ENCODE measurements at places on chromosomes 11 and 22.

GRCh38 chr11:43518408-43519160 lies 159.9 kb downstream of the TTC17 start:
- DNase-seq: no peak

DNA sequence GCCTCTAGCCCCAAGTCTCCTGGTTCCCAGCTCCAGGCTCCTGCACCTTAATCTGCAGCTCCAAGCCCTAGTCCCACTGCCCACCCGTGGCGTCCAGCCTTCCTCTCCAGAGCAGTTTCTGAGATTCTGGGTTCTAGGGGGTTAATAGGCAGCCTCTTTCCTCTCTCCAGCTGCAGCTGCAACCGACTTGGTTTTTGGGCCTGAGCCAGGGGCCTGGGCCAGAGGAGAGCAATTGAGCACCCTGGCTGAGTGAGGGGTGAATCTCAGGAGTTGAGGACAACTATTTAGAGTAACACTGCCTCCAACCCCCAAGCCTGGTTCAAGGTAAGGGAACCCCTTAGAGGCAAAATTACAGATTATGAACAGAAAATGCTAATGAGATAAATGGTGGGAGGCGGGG lies 9.0 kb upstream of the CHRM1 start:
- no peak for DNase-seq

DNA sequence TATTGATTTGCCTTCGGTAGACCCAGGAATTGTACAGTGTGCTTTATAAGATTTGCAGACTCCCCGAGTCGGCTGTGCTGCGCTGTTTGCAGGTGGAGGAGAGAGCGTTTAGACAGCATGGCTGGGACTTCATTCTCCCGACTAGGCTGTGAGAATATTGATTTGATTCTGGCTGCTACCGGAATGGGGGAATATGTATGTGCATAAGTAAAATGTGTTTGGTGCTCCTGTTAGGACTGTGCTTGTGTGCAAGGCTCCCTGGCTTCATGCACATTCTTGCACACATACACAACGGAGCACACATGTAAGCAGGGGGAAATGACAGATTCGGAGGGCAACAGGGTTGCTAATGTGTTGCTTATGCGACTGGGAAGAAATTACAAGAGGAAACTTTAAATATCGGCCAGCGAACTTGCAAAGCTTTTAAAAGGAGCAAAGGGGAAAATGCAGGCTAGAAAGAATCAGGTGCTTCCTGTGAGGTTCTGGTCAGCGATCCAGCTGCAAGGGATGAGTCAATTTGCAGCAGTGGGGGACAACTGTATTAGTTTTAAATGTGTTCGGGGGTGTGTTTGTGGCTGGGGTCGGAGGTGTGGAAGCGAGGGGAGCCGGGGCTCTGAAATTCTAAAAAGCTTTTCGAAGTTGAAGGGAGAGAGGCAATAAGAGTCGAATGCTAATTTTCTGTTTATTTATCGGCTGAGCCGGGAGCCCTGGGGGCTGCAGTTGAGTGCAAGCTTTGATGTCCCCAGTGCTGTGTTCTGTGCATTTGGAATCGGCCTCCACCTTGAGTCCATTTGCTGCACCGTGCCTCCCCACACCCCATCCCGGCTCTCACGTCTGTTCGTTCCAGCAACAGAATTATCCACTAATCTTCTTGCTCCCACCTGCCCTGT lies 731 bp downstream of the NTM start:
- DNase-seq: no peak

DNA sequence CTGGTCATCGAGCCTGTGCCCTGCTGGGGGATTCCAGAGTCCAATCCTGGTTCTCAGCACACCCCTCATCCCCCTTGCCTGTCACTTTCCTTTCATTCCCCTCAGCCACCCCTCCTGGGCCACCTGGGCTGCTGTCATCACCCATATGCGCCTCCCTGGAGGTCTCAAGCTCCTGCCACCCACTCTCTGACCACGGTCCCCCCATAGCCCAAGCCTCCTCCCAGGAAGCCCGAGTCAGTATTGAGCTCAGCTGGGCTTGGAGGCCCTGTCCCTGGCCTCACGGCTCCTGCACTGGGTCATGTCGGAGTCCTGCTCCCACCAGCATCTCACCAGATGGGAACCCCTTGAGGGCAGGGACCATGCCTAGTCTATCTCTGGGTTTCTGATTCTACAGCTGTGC lies 44.6 kb downstream of the NFAM1 start:
- no peak for DNase-seq

- DNase-seq: no peak
These were observed 302.3 kb downstream of the BRD1 start for GRCh38 chr22:49525360-49525759.

GRCh38 chr11:24575392-24575791 lies 78.5 kb downstream of the LUZP2 start:
- DNase-seq: peak; percentile 4

DNA sequence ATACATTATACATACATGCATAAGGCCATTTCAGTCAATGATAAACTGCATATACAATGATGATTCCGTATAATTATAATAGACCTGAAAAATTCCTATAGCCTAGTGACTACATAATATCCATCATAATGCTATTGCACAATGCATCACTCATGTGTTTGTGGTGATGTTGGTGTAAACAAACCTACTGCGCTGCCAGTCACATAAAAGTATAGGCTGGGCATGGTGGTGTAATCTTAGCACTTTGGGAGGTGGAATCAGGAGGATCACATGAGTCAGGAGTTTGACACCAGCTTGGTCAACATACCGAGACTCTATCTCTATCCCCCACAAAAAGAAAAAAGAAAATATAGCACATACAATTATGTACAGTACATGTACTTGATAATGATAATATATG lies 163.7 kb upstream of the DDI1 start:
- no peak for DNase-seq

GRCh38 chr11:128550261-128550821 lies 37.0 kb downstream of the ETS1 start:
- DNase-seq: no peak

GRCh38 chr22:46902998-46903916 lies 140.8 kb downstream of the TBC1D22A start:
- DNase-seq: no peak

DNA sequence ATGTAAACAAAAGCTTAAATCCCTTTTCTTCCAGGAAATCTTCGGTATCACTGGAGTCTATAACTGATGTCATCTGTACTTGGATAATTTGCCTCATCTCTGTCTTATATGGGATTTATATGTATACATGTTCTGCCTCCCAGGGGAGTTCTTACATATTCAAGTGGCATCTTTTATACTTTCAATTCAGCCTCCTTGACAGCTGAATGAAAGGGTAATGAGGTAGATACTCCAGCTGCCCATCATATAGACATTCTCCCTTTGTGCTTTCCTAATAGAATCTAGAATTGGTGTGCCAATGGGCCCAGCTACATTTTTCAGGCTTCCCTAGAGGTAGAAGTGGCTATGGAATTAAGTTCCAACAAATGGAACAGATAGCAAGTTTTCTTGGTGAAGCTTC lies 223.8 kb downstream of the LRRC4C start:
- no peak for DNase-seq

DNA sequence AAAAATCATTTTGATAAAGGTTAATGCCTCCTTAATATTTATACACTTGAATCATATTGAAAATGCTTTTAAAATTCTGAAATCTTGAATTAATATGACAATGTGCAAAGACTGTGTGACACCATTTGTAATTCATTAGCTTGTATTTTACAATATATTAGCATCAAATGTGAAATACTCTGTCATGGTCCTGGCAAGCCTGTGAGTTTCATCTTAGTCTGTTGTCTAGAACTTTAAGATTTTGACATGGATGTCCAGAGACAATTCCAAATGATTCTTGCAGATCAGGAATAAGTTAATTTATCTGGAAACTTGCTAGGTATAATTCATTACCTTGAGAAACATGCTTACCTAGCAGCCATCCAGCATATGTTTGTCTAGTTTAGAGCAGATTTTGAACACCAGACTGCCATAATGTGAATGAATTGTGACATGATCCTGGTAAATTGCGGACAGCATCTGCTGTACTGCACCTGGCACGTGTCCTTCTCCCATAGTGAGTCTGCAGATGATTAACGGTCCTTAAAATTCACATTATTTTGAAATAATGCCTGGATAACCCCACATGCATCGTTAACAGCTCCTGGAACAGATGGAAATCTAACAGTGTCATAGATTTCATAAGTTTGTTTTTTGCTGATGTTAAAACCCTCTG lies 34.5 kb upstream of the DEUP1 start:
- no peak for DNase-seq

DNA sequence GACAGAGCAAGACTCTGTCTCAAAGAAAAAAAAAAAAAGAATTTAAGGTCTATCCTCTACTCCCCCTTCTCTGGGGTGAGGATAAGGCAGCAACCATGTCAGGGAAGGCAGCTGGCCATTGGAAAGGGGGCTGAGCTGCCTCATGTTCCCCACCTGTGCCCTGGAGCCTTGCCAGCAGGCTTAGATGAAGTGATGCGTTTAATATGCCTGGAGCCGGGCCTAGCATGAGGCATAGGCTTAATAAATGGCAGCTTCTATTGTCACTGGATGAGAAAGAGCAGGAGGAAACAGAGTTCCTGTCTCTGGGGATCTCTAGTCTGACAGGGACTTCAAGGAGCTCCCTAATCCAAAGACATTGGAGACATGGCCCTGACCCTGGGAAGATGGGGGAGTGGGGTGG lies 3.2 kb upstream of the KCNE3 start:
- DNase-seq: no peak

- no peak for DNase-seq
These were observed 18.7 kb upstream of the MUC6 start for GRCh38 chr11:1055109-1055703.

DNA sequence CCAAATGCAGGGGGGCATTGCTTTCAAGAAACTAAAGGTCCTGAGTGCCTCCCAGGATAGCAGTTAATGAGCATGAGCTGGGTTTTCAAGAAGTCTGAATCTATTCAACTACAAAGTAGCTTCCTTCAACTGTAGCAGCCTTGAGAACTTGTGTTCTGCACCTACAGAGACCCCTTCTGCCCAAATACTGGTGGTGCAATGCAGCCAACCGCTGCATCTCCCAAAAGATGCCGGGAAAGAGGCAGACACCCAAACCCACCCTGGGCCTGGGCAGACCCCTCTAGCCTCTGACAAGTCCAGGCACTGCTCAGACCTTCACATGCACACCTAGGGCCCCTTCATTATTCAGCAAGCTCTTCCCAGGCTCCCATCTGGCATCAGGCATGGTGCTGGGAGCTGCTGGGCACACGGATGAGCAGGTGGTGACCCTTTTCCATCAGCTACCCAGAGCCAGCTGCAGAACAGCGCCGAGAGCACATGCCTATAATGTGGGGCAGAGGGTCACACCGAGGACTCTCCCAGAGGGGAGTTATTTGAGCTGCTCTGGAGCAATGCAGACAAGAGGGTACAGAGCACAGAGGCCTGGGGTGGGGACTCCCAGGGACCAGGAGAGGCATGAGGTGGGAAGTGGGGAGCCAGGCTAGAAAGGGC lies 44.9 kb upstream of the ETS1 start:
- peak; percentile 51 for DNase-seq

DNA sequence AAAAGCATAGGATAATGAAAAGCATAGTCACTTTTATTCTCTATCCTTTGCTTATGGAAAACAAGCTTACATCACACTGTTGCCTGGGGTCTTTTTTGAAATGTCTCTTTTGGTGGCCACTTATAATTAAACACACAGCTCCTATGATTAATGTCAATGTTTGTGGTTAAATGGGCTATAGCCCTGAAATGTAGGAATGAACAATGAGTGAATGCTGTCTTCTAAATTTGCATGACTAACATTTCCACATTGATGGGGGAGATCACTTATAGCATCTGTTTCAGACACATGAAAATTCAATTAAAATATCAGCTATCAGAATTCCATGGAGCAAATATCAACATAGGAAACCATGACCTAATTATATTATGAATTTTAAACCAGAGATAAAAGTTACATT lies 171.4 kb upstream of the FAT3 start:
- DNase-seq: no peak

DNA sequence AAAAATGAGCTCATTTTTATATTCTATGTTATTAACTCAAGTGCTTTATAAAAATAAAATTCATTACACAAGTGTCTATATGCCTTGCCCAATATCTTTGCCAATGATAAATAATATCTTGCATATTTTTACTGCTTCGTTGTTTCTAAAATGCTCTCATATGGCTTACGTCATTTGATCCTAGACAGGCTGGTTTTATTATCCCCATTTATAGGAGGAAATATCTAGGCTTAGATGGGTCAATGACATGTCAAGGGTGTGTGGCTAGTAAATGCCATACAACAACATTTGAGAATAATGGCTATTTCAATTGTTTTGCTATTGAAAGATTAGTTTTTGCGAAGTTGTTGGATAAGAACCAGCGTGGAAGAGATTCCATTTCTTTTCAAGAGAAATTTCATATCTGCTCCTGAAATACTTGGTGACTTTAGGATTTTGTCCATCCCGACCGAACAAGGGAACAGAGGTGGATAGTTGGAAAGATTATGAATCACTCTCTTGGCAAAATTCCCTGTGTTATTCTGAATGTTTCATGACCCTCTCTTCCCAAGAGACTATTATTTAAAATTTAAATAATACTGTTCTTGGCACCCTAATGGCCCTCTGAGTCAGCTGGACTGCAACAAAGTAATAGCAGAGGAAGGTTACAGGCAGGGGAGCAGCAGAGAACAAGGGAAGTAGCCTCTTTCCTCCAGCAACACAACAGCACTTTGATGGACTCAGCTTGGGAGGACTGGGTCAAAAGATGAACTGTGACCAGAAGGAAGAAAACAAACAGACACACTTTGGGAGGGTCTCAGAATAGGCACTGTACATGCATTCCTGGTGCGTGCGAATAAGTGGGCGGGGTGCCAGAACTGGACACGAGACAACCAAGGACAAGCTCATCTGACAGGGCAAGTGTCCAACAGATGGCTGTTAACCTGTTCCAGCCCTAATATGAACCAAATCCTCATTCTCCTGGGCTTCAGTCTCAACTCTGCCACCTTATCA lies 94.5 kb downstream of the ME3 start:
- peak; percentile 52 for DNase-seq

DNA sequence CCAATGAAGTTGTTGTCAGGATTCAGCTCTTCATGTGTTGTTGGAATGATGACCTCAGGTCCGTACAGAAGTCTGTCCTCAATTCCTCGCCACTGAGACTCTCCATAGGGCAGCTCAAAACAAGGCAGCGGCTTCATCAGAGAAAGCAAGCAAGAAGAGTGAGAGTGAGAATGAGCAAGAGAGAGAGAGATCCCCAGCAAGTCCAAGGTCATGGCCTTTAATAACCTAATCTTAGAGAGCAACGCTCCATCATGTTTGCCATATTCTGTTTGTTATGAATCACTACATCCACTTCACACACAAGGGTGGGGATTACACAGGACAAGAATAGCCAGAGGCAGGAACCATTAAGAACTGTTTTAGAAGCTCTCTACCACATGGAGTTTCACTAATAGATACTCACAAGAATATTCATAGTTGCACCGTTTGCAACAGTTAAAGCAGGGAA lies 23.3 kb upstream of the MMP7 start:
- DNase-seq: no peak

- DNase-seq: no peak
These were observed 57.1 kb downstream of the ST14 start for GRCh38 chr11:130216591-130217132.

- DNase-seq: no peak
These were observed 16.9 kb downstream of the RTCB start for GRCh38 chr22:32395107-32395506.

Data from ACHN (cell line).